ENCODE measurements at places on chromosomes 3 and 15. TPM values are rescaled to one million over a fixed set of nuclear protein-coding genes. Genes with fewer than 3 reads are reported as not detected.

TM2D3 gene
- polyA plus RNA-seq, result 62.6 TPM

SEMA6D gene
- polyA plus RNA-seq, result 27.7 TPM

SCN10A gene
- not detected for polyA plus RNA-seq

EPHA3 gene
- polyA plus RNA-seq, result 4.8 TPM

CCDC14 gene
- polyA plus RNA-seq, result 153 TPM

GOLGA6L10 gene
- 0.95 TPM for polyA plus RNA-seq

JMJD7 gene
- polyA plus RNA-seq, result 10.5 TPM

TBC1D23 gene
- 40.1 TPM for polyA plus RNA-seq

TM4SF4 gene
- polyA plus RNA-seq, result 2.5 TPM

MYO5A gene
- 7.4 TPM for polyA plus RNA-seq

PLSCR4 gene
- 17.0 TPM for polyA plus RNA-seq

AADACL2 gene
- polyA plus RNA-seq, result 0.07 TPM

ADAMTSL3 gene
- 4.6 TPM for polyA plus RNA-seq

ST8SIA2 gene
- polyA plus RNA-seq, result 4.0 TPM

PLSCR5 gene
- not detected for polyA plus RNA-seq

LTK gene
- 2.2 TPM for polyA plus RNA-seq

TNFSF10 gene
- polyA plus RNA-seq, result 70.5 TPM

NEDD4 gene
- polyA plus RNA-seq, result 13.6 TPM

CYFIP1 gene
- 90.9 TPM for polyA plus RNA-seq

TMEM207 gene
- polyA plus RNA-seq, result 25.9 TPM

CAND2 gene
- 10.4 TPM for polyA plus RNA-seq

SLC24A5 gene
- polyA plus RNA-seq, result 0.50 TPM

PPP1R14D gene
- polyA plus RNA-seq, result 0.44 TPM

Measured in renal cortex interstitium (tissue), 15 donors.